ENCODE measurements at places on chromosomes 7 and 10.

DNA sequence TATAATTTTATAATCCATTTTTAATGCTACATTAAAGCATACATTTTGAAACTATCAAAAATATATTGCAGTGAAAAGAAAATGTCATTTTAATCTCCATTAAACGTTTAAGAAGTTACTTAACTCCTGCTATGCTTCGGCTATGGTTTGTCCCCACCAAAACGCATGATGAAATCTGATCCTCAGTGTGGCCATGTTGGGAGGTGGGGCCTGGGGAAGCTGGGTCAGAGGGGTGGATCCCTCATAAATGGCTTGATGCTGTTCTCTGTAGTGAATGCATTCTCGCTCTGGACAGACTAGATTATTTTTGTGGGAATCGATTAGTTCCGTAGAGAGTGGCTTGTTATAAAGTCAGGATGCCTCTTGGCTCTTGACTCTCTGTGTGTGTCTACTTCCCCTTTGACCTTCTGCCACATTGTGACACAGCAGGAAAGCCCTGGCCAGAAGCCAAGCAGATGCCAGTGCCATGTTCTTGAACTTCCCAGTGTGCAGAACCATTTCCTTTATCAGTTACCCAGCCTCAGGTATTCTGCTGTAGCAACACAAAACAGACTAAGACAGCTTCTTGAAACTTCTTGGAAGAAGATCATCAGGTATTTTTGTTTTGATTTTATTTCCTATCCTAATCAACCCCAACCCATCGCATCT is 77.8 kb downstream of the TCERG1L start:
- no peak for DNase-seq

- DNase-seq = no peak
Measured at GRCh38 chr10:114482480-114483304, 78.4 kb upstream of the AFAP1L2 start.

DNA sequence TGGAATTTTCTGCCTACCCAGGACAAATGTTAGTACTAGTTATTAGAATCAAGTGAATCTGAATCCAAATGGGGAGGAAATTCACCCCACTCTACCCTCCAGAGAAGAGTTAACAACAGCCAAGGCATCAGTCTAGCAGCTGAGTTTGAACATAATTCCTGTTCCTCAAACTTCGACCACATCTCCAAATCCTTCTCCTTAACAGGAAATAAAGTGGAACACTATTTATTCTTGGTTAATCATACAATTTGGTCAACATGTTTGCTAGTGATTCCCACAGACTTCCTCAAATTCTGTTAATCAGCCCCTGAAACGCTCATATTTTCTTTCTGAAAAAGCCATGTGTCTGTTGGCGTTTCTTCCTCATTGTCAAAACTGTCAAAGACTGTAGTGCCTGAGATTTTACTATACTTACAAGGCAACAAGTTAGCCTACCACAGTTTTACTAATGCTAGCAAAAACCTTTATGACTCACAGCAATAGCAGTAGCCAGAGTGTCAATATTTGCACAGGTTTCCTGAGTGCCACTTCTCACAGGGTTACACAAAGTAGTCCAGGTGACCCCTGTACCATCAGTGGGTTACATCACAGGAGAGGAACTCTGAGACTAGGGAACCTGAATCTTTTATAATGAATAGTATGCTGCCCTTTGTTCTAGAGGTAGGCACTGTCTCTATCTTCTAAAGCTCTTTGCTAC is 202.9 kb downstream of the GRM3 start:
- DNase-seq = no peak

DNA sequence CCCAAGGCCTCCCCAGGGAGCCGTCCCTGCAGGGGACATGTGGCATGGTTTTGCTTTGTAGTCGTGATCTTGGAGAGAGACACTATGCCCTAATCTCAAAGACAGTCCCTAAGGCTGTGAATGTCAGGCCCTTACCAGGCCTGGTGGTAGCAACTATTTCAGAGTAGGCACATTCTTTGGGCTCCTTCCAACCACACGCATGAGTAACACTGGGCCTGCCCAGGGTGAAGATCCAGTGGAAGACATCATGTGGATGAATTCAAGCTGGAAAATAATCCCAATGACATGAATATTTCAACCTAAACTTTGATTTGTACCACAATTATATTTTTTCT is 39.5 kb upstream of the INSIG1 start:
- DNase-seq = no peak

DNA sequence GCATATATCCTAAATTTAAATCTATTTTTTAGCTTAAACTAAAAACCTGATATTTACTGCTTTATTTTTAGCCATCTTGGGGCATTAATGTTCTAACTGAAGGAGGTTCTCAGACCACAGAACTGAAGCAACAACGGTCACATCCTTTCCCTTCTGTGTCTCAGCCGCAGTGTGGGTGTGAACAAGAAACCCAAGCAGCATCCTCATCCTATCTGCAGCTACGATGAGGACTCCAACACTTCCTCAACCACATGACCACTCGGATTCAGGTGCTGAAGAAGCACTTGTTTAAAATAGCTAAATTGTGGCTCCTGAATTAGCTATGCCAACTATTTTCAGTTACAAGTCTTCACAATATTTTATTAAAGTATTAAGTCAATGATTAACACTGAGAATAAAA is 5.3 kb downstream of the ESYT2 start:
- DNase-seq = peak; percentile 45
